ENCODE measurements at places on chromosomes 4 and X.

DNA sequence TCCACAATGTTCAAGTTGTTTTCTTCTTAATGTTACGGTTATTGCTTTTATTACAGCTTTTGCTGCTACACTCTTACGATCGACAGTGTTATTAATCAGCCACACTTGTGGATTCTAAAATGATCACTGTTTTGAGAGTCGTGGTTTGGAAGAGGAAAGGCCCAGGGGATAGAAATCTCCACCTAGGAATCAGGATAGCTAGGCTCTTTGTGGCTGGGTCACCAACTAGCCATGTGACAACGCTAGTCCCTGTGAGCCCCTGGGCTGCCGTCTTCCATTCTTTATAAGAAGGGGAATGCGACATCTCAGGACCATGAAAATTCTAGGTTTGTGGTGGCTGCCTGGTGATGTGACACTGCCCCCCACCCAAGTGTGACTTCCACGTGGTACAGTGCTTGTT, 380 bp downstream of the SLC34A2 start:
- no peak for DNase-seq

- no peak for DNase-seq
Measured at GRCh38 chr4:153937289-153937688, 148.4 kb upstream of the SFRP2 start.

DNA sequence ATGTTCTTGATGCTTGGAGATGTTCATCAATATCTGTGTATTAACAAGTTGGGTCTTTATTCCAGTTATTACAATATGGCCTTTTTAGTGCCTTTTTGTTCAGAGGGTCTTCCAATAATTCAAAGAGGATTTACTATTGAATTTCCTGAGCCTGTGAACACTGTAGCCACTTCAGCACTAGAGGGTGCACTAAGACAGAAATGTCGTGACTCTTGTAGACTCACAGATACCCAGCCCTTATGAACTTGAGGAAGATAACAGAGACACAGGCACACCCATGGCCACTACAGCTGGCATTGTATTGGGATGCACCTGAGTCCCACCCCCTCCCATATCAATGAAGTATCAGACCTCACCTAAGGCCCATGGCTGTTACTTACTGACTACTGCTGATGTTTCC, 54.4 kb upstream of the ACTRT1 start:
- no peak for DNase-seq

GRCh38 chr4:3062471-3062870, 11.9 kb downstream of the HTT-AS start:
- no peak for DNase-seq
